ENCODE measurements at places on chromosomes 1 and 21.

- peak; percentile 21 for DNase-seq
These were observed 56.0 kb downstream of the KANK4 start for GRCh38 chr1:62263006-62263813.

- no peak for DNase-seq
These were observed 203.0 kb downstream of the TGFB2 start for GRCh38 chr1:218547957-218548730.

DNA sequence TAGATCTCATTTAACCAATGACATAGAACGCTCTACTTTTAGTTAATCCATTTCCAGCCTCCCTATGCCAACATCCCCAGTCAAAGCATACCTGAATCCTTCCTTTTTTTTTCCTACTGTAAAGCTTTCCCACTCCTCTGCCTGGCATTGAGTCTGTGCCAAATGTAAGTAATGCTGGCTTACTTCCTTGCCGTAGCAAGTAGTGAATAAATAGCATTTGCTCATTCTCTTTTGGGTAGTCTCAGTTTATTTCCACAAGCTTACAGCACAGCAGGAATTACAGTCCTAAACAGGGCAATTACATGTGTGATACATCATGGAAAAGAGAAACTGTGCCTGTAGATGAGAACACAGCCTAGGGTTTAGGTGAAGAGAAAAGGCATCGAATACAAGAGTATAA is 352.6 kb upstream of the NEGR1 start:
- no peak for DNase-seq

- peak; percentile 30 for DNase-seq
These were observed 13.7 kb downstream of the LRRC8B start for GRCh38 chr1:89538361-89538760.

- DNase-seq = no peak
These were observed 58.1 kb downstream of the HLCS start for GRCh38 chr21:36908260-36908908.

GRCh38 chr1:7477593-7477992 is 293.5 kb upstream of the VAMP3 start:
- no peak for DNase-seq

DNA sequence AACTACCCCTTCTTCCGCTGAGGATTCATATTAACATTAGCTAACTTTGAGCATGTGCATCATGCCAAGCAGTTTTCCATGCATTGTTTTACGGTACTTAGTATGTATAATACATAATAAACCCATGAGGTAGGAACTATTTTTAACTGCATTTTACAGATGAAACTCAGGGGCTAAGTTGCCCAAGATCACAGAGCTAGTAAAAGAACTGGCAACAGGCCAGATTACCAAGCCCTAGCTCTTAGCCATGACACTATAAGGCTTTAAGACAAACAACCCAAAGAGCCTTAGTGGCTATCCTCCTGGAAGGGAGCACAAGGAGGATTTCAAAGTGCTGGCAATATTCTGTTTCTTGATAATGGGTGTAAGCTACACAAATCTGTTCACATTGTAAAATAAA is 6.1 kb downstream of the AK2 start:
- DNase-seq = peak; percentile 68

- DNase-seq = no peak
These were observed 75.7 kb upstream of the RAVER2 start for GRCh38 chr1:64669098-64669675.

DNA sequence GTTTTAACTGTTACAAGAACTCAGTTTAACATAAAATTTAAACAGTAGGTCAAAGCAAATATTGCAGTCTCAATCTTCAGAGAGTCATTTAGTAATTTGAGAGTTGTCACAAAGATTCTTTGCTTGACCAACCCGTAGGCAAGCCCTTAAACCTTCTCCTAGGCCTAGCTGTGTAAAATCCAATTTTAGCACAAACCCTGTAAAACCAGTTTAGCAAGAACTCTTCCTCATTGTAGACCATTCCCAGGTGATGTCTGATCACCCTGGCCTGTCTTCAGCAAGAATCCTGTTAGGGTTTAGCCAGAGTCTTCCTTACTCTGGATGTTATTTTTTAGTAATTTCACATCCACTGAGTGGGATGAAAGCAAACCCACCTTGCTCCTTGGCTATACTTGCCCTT is 30.1 kb downstream of the LRIG2 start:
- DNase-seq = no peak

GRCh38 chr1:209723756-209724693 is 19.4 kb downstream of the HSD11B1 start:
- DNase-seq = no peak

DNA sequence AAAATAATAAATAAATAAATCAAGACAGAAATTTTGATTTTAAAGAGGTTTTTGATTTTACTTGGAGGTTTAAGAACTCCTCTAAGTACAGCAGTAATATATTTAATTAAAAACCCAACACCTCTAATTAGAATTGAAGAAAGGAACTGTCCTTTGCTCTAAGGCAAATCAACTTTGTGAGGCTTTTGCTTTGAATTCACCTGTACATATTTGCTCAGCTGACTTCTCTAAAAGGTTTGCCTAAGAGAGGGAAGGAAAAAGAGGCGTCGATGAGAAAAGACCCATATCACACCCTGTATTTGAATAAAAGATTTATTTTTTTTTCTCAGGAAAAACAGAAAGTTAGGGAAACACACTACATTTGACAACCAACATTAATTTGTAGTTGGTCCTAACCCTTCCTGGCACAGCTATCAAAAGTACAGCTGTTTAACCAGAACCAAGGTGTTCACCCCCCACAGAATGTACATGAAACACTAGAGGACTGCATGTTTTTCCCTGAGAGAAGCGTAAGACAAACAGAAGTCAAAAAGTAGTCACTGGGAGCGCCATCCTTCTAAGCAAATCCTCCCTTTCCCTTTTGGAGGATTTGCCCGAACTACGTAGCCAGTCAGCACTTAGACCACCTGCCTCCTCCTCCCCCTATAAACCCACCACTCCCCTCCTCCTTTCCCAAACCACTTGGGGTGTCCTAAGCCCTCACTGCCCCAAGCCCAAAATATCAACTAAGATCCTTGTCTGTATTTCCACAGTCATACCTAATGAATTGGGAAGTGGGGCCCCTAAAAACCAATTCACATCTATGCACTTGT is 4.9 kb downstream of the MCL1 start:
- no peak for DNase-seq

DNA sequence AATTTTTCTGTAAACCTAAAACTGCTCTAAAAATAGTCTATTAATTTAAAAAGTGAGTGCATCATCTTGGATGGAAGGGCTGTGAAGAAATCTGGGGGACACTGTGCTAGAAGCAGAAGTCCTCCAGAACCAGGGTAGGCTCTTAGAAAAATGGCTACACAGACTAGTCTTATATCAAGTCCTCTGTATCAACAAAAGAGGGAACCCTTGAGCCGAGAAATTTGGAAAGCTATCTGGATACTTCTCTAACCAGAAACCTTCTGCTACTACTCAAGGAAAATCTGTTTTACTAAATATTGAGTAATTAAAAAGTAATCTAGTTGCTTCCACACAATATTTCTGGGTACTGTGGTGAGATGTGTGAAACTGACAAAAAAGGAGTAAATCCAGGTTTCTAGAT is 92.1 kb downstream of the WDR3 start:
- peak; percentile 36 for DNase-seq

DNA sequence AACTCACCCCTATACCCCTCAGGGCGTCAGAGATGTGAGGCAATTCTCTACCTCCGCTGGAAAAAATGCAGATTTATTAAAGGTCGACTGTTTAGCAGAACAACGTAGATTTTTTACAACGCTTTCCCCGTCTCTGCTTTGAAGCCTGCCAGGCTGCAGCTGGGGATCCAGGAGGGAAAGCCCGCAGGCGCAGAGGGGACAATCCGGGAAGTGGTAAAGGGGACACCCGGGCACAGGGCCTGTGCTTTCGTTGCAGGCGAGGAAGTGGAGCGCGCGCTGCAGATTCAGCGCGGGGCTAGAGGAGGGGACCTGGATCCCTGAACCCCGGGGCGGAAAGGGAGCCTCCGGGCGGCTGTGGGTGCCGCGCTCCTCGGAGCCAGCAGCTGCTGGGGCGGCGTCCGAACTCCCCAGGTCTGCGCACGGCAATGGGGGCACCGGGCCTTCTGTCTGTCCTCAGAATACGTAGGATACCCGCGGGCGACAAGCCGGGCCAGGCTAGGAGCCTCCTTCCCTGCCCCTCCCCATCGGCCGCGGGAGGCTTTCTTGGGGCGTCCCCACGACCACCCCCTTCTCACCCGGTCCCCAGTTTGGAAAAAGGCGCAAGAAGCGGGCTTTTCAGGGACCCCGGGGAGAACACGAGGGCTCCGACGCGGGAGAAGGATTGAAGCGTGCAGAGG is 5.5 kb downstream of the SIM2 start:
- DNase-seq = no peak

DNA sequence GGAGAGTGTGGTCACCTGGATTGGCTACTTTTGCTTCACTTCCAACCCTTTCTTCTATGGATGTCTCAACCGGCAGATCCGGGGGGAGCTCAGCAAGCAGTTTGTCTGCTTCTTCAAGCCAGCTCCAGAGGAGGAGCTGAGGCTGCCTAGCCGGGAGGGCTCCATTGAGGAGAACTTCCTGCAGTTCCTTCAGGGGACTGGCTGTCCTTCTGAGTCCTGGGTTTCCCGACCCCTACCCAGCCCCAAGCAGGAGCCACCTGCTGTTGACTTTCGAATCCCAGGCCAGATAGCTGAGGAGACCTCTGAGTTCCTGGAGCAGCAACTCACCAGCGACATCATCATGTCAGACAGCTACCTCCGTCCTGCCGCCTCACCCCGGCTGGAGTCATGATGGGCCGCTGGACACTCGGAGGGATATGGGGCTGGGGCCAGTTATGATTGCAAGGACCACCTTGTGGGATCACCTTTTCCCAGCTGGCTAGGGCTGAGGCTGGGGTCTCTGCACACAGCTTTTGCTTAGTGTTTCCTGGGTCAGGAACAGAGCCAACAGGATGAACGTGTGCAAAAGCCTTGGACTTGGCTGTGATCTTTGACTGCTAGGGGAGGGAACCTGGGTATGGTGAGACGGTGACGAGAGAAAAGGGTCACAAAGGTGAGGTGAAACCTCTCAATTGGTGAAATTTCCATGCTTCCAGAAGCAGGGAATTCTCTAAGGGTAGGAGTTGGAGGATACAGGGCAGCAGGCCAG is 4.3 kb upstream of the GNAI3 start:
- DNase-seq = no peak

GRCh38 chr1:171995573-171995972 is 154.3 kb downstream of the DNM3 start:
- DNase-seq = no peak

GRCh38 chr21:25362375-25363267 is 244.7 kb downstream of the MRPL39 start:
- no peak for DNase-seq

GRCh38 chr1:245110406-245110805 is 44.4 kb upstream of the KIF26B start:
- peak; percentile 45 for DNase-seq

- DNase-seq = no peak
These were observed 3.8 kb downstream of the DVL1 start for GRCh38 chr1:1345384-1345783.

- DNase-seq = peak; percentile 72
These were observed 1.7 kb upstream of the ZNF691 start for GRCh38 chr1:42844592-42845140.

DNA sequence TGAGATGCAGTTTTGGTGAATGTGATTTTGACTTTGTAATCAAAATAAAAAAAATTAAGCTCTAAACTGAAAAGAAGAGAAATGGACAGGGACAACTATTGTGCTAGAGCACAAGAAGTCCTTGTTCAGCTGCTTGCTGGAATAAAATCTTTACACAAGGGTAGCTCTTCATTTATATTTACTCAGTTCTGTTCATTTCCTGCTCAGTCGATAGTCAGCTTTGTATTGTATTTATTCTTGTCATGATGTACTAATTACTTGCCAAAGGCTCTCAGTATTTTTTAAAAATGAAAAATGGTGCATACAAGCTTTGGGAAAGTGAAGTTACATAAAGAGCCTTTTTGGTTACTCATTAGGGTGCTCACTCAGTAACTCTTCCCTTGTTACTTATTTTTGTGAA is 17.8 kb downstream of the F5 start:
- DNase-seq = no peak

GRCh38 chr1:184310157-184310819 is 76.5 kb upstream of the C1orf21 start:
- DNase-seq = no peak

DNA sequence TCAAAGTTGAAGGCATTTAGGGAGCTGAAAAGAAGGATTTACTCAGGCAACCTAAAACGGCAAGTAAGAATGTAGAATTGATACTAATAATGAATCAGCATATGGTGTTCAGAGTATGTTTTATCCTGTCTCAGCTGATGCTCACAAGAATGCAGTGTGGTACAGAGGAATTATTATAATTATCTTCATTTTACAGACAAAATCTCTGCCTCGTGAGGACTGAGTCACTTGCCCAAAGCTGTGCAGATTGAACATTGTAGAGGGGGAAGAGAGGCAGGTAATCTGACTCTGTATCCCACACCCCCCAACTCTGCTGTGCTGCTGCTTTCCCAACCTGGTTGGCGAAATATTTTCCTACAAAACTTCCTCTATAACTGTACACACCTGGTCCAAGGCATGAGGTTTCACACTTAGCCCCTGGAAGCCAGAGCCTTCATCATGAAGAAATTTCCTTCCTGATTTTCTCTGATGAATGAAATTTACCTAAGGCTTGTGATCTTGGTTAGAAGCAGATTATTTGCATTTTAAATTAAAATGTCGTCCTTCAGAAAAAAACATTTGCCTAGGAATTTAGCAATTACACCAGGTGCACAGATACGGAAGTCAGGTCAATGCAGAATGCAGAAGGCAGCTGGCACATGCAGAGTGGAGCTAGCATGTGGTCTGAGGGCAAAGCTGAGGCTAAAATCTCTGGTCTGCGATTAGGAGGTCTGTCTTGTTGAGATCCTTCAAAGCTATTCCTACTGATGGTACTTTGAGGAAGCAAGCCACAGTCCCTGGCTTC is 52.8 kb downstream of the DPT start:
- DNase-seq = no peak

GRCh38 chr1:65605621-65606020 is 185.2 kb downstream of the LEPR start:
- peak; percentile 17 for DNase-seq

DNA sequence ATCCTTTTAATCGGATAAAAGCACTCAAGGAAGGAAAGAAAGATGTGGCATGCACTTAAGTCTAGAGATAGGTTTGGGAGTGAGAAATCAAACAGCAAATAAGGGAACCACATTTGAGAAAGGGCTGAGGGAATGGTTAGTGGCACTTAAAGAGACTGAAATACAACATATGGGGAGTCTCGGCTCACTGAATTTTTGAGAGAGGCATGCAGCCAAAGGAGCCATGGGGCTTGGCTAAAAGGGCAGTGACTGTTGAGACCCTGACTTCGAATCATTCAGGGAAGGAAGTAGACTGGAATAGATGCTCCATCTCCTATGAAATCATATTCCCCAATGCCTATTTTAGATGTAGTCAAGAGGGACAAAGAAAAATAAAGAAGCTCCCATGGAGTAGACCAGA is 58.3 kb upstream of the HAO2 start:
- no peak for DNase-seq

- DNase-seq = no peak
These were observed 1331.2 kb upstream of the B3GALT2 start for GRCh38 chr1:194517567-194517966.

DNA sequence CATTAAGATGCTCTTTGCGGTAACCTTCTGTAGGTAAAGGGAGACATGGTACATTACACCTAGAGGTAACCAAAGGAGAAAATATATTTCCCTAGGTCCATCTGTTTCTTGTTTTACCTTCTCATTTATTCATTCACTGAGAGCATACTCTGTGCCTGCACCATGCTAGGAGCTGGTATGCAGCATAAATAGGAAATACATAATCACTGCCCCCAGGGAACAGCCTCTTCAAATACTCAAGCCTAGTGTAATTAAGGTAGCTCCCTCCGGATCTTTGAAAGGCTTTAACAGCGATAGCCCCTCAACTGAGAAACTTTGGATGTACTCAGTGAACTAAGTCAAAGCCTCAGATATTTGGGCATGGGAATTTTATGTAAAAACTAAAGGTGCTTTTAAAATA is 123.6 kb downstream of the GABPA start:
- DNase-seq = no peak

Measured in inflammatory macrophage (primary cell).